SJSA1 (cell line): ENCODE measurements at places on chromosomes 11 and 22. TPM values are rescaled to one million over a fixed set of nuclear protein-coding genes. Genes with fewer than 3 reads are reported as not detected.
A peak's percentile ranks its signal among the peaks of the same experiment; 100 is the strongest.

GRM5 gene
- not detected in 2 replicates for total RNA-seq

PKP3 gene
- total RNA-seq, result 1.9 and 5.7 TPM in 2 replicates

SERPIND1 gene
- not detected in 2 replicates for total RNA-seq

ZFTA gene
- 28.7 and 29.5 TPM in 2 replicates for total RNA-seq

APOL2 gene
- 23.8 and 29.3 TPM in 2 replicates for total RNA-seq

ZDHHC13 gene
- 13.2 and 18.5 TPM in 2 replicates for total RNA-seq

RNF215 gene
- total RNA-seq, result 9.2 and 9.5 TPM in 2 replicates

APOA5 gene
- total RNA-seq, result not detected in 2 replicates

LPXN gene
- 4.0 and 4.9 TPM in 2 replicates for total RNA-seq

SELENOM gene
- total RNA-seq, result 373 and 601 TPM in 2 replicates

DNA sequence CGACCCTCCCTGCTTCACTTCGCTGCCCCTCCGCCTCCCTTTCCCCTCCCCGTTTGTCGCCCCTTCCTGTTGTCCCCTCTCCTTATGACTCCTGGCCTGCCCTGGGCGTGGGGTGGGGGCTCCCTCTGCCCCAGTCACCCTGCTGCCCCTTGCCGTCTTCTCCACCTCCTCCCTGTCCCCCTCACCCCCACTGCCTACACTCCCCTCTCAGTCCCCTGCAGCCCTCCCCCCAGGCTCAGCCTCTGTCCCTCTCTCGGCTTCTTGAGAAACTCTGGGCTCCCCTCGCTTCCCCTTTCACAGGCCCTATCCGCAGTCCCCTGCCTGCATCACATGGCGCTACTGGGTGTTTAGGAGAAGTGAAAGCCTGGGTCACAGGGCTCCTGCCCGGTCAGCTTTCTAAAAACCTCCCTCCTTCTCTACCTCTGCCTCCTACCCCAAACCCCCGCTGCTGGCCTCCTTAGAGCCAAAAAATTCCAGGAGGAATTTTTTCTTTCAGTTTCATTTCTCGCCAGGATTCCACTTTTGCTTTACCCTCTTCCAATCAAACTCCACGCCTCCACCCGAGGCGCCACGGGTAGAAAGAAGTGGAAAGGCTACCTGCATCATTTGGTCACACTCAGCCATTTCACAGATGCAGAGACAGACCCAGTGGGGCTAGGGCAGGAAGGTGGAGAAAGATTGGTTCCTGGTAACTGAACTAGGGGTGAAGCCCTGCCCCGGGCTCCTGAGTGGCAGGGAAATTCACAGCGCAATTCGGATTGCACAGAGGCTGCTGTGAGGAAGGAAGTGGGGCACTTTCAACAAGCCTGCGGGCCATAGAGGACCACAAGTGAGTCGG is at the start of gene SLC15A3:
SLC15A3 (minus strand) TSS at position 273 of the 838 bp plus-strand sequence. CDS start 625 bp downstream, outside the sequence.
- DNase-seq, result peak; percentile 85

DNA sequence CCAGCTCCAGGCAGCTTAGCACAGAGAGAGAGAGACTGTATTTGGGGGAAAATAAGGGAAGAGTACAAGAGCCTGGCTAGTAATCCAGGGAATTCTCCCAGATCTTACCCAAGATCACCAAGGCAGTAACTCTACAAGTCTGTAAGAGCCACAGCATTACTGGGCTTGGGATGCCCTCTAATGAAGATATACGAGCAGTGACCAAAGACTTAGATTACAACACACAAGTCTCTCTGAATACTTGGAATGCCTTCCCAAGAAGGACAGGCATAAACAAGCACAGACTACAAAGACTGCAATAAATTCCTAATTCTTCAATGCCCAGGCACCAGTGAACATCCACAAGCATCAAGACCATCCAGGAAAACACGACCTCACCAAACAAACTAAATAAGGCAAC is 17.7 kb downstream of the DNAJC24 start:
- no peak for DNase-seq

- no peak for DNase-seq
Observed at GRCh38 chr11:126394036-126394435, 38.5 kb downstream of the ST3GAL4 start.

GRCh38 chr11:65952052-65952521 is 6.8 kb downstream of the TSGA10IP start:
- no peak for DNase-seq

GRCh38 chr11:16194566-16194965 is 161.8 kb downstream of the SOX6 start:
- DNase-seq, result peak; percentile 31

GRCh38 chr22:23389271-23390071 is 190.6 kb downstream of the IGLL1 start:
- DNase-seq, result no peak

- DNase-seq, result no peak
Observed at GRCh38 chr11:61844909-61845565, 16.9 kb downstream of the FADS2 start.

DNA sequence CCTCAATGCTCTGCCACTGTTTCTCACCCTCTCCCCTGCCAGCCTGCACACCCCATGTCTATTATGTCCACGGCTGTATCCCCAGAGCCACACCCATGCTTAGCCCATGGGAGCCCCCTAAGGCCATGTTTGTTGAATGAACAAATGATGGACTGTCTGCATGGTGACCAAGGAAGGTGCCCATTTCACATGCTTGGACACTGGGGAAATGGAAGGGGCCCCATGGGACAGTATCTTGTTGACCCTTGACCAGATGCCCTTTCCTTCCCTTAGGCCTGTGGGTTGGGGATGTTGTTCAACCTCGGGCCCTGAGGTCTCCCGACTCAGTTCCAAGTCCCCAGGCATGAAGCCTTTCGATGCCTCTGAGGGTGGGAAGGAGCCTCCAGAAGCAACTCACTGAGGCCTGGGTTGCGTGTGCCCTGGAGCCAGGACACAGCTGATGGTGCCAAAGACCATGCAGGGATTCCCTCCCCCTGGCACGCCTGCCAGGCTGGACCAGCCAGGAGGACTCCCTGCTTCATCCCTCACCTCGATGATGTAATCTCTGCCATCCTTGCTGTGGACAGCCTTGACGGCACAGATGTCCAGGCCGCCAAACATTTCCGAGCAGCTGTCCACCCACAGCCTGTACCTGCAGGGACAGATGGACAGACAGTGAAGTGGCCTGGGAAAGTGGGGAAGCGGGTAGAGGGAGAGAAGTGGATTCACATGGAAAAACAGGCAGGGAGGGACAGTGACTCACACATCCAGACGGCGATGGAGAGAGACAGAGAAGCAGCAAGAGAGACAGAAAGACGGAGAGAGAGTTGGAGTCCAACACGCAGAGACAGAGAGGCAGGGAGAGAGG is 58.9 kb downstream of the FBXO7 start:
- peak; percentile 56 for DNase-seq

DNA sequence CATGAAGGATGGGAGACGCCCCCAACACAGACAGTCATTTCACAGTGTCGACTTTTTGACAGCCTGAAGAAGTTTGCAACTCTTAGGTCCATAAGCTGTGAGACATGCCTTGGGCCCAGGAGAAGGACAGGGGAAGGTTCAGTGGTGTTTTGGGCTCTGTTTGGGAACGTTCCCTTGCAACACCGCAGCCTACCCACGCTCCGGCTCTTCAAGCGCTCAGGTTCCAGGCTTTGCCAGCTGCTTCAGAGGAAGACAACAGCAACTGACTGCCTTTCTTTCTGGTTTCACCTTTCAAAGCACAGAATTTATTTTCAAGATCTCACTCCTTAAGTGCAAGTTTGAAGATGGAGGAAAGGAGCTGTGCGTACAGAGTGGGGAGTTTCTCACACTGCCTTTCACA is 575.8 kb upstream of the B3GAT1 start:
- no peak for DNase-seq

DNA sequence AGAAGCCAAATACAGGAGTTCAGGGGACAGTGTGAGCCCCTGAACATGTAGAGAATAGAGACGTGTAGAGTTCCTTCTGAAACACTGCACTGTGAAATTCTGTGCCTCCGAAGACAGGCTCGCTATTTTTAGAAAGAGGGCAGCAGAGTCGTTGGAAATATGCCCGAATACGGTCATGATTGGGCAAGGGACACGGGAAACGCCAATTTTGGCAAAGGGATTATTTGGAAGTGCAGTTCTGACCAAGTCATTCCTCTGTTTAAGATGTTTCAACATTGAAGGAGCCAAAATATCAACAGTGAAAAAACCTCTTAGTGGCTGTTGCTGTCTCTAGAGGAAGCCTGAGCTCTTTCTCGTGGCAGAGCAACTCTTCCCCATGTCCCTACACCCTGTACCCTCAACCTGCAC is 9.5 kb upstream of the CBX6 start:
- DNase-seq, result peak; percentile 18

DNA sequence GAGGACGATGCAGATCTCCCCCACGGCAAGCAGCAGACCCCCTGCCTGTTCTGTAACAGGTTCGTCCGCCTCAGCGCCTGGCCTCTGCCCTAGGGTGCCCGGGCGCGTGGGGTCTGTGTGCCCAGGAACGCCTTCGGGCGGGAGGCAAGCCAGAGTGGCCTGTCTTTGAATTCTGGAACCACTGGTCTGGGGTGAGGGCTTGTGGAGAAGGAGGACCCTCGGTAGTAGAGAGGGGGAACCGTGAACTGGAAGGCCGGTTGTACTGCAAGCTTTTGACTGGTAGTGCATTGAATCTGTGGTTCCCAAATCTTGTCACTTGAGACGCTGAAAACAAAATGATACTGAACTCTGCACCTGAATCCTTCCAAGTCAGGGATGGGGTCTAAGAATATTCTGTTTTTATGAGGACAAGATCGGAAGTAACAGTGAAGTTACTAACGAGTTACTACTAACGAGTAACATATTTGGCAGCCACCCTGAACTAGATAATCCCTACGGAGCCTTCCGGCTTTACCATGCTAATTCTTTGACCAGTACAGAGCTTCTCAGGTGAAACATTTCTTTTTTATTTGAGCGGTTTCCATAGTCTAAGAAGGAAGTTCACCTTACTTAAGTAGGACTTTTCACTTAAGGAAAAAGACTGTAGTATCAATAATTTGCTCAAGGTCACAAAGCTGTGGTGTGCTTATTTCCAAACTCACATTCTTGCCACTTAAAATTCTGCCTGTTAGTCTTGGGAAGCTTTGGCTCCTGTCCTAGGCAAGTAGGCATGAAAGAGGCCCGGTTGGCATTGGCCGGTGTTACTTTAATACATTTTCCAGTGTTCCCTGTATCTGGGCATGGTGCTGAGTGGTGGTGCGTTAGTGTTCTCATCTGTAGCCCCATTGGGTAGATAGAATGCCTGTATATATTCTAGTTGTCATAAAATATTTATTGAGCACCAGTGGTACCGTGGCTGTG is 860 bp downstream of the PRMT3 start:
- no peak for DNase-seq

DNA sequence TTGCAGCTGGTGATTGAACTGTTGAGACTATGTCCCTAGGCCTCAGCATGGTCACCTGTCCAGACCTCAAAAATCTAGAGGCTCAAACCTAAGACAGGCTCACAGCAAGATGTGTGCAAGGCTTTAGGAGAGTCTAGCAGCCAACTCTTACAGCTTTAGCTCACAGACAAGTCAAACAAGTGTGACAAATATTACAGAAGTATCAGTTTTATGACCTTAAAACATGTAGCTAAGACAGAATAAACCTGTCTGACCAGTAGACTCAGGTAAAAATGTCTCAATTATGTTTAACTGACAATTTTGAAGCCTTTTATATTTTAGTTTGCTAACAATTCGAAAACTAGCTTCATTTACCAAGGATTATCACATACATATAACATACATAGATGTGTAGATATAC is 80.0 kb upstream of the HTATIP2 start:
- no peak for DNase-seq

DNA sequence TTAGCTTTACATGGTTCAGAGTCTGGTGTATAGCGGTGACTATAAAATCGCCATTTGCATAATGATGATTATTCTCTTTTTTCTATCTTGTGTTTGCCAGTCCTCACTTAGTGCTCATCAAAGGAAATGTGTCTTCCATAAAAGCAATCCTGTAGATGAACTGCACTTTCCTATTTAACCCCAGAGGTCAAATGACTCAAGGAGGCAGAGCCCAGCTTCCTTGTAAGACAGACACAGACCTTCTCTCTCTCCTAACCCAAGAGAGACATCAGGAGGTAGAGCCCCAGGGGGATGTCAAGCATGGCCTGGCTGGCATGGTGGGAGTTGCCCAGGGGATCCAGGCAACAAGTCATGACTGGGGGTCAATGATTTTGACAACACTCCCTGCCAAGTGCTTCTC is 46.9 kb upstream of the CRTAM start:
- no peak for DNase-seq

DNA sequence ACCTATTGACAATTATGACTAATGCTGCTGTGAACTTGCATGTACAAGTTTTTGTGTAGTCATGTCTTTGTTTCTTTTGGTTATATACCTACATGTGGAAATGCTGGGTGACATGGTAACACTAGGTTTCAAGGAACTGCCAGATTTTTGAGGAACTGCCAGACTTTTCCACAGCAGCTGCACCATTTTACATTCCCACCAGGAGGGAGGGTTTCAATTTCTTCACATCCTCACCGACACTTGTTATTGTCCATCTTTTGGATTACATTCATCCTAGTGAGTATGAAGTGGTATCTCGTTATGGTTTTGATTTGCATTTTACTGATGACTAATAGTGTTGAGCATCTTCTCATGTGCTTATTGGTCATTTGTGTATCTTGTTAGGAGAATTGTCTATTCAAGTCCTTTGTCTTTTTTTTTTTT is 13.3 kb downstream of the CLDN5 start:
- no peak for DNase-seq

GRCh38 chr22:42879371-42880021 is 22.4 kb upstream of the ARFGAP3 start:
- DNase-seq, result no peak

DNA sequence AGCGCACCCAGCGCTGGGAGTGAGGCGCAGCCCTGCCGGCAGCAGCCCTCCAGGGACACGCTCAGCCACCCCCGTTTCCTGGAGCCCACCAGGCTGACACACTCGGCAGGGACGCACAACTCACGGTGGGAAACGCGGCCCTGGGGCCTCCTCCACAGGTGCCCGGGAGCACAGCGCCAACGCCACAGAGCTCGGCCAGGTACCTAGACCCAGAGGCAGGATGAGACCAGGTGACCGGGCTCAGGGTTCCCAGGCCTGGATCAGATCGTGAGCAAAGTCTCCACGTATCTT is 18.0 kb downstream of the TUBGCP6 start:
- DNase-seq, result no peak

- DNase-seq, result no peak
Observed at GRCh38 chr22:17570851-17571631, 7.7 kb downstream of the SLC25A18 start.
